ENCODE measurements at places on chromosomes 6 and 20.

- no peak for DNase-seq
These were observed 29.9 kb upstream of the FERMT1 start for GRCh38 chr20:6152777-6153176.

DNA sequence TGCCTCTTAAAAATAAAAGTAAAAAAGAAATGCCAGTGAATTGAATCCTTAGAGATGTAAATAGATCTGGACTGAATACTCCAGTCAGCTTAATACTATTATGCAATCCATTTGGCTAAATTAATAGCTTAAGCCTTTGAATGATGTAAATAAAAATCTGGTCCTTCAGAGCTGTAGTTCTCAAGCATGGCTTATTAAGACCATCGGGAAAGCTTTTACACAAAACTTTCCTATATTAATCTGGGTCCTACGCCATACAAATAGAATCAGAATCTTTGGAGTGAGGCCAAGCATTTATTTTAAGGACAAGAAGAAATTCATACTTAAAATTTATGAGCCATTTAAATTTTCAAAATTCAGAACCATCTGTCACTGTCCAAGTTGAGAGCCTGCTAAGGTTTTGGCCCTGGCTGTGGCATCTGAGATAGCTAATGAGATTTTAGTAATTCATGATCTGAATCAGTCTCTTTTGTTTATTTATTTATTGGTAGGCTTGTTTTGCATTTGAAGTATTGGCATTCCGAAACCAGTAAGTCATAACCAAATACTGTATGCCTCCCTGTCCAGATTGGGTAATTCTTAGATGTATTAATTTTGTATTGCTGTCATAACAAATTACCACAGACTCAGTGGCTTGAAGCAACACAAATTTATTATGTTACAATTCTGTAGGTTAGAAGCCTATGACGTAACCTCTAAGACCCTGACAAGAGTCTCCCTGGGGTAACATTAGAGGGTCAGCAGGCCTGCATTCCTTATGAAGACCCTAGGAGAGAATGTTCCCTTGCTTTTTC, 228.1 kb upstream of the RAB32 start:
- DNase-seq = no peak

- no peak for DNase-seq
These were observed 2.1 kb upstream of the TMEM151B start for GRCh38 chr6:44268095-44268628.

- DNase-seq = no peak
These were observed 151.6 kb upstream of the GMDS start for GRCh38 chr6:2396846-2397630.

DNA sequence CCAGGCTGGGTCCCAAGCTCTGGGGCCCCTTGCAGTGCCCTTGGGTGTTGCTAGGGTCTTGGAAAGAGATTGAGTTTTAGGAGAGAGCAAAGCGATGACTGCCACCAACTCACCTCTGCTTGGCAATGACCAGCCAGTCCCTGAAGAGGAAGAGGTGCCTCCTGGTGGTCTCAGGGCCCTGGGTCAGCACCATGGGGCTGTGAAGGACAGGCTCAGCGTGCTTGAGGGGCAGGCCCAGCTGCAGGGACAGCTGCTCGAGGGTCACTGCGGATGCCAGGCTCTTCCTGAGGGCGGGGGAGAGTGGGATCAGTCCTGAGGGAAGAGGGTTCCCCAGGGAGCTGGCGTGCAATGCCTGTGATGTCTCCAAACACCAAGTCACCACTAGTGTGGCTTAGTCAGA, 50.8 kb upstream of the TAGAP start:
- DNase-seq = no peak

All from type B pancreatic cell (in vitro differentiated cells).